ENCODE measurements at places on chromosomes 12 and 14. TPM values are rescaled to one million over a fixed set of nuclear protein-coding genes. Genes with fewer than 3 reads are reported as not detected.

DNA sequence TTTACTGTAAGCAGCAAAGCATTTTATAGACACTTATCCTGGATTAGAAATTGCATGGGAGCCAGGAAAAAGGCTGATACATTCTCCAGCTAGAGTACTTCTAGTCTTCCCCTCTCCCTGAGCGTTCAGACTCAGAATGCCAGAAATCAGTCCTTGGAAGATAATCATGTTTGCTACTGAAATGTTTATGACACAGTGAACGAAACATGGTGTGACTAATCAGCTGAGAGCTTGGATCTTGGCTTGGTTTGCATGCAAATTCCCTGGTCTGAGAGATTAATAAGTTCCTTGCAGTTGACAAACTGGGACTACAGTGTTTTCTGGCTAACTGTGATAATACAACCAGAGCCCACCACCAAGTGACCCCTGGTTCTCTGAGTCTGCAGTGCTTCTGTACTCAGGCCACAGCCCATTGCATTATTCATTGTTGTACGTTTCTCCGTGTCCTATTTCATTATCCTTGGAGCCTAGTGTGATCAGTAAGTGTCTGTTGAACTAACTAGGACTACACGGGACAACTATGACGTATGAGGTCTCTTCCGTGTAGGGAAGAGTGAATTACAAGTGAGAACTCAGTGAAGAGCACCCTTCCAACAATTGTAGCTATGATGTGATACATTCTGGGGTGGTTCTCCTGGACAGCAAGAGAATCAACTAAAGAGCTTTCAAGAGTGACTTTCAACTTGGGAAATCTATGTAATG is 34.6 kb upstream of the EVL start:
- no peak overlapping the region for H3K27ac ChIP-seq
- no peaks in the 10 kb centered on the region for H3K36me3 ChIP-seq
- DNase-seq = no peak
- peaks cover 9% of the 10 kb centered on the region for H3K4me1 ChIP-seq
- H3K27me3 ChIP-seq = no peaks in the 10 kb centered on the region

- no peaks in the 10 kb centered on the region for H3K27me3 ChIP-seq
- DNase-seq = no peak
- H3K4me1 ChIP-seq = no peaks in the 10 kb centered on the region
- no peak overlapping the region for H3K27ac ChIP-seq
- H3K4me3 ChIP-seq = no peak overlapping the region
These were observed 61.8 kb downstream of the SDR9C7 start for GRCh38 chr12:56872366-56872765.

MYH6 gene
- 0.05 TPM for total RNA-seq

B4GALNT3 gene
- total RNA-seq = 3.1 TPM

GRCh38 chr14:31717294-31718085 is 156.3 kb downstream of the NUBPL start:
- no peaks in the 10 kb centered on the region for H3K36me3 ChIP-seq
- H3K4me3 ChIP-seq = no peak overlapping the region
- DNase-seq = no peak
- no peaks in the 10 kb centered on the region for H3K4me1 ChIP-seq
- H3K27me3 ChIP-seq = no peaks in the 10 kb centered on the region

GRCh38 chr12:104006929-104007328 is 41.3 kb downstream of the TDG start:
- no peak for DNase-seq
- no peaks in the 10 kb centered on the region for H3K27me3 ChIP-seq
- H3K36me3 ChIP-seq = no peaks in the 10 kb centered on the region
- no peak overlapping the region for H3K4me3 ChIP-seq
- H3K27ac ChIP-seq = no peak overlapping the region

GRCh38 chr14:49992901-49993339 is 100.0 kb downstream of the ARF6 start:
- DNase-seq = no peak
- no peaks in the 10 kb centered on the region for H3K36me3 ChIP-seq
- no peaks in the 10 kb centered on the region for H3K27me3 ChIP-seq

AKAP3 gene
- total RNA-seq = 0.76 TPM

KRT80 gene
- total RNA-seq = 0.14 TPM

All from thymus (tissue), 14 donors.